ENCODE measurements at places on chromosomes 13 and 19.

GRCh38 chr13:40047322-40047771, 391.9 kb downstream of the COG6 start:
- DNase-seq, result no peak

GRCh38 chr13:113588394-113589111, 4.0 kb downstream of the TFDP1 start:
- DNase-seq, result no peak

DNA sequence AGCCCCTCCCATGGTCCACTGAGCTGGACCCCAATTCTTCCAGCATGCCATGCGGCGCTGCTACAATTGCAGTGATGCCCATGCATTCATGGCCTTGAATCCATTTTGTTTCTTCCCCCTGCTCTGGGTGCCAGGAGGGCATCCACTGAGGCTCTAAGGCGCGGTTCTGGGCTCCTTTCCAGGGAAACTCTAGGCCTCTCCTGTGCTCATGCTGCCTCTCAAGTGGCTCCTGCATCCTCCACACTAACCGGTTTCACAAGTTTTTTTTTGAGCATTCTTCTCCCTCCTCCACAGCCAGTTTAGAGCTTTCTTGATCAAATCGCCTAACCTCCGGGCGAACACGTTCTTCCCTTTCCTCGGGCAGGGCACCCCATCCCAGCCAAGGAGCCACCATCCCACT, 69.1 kb upstream of the FLT1 start:
- DNase-seq, result no peak

GRCh38 chr13:43879755-43880181, at the start of gene LACC1:
LACC1 (plus strand) TSS chr13:43879904; CDS start chr13:43880986, 1,082 bp downstream.
- DNase-seq, result peak; percentile 4

- DNase-seq, result no peak
Measured at GRCh38 chr19:4327252-4327876, 11.3 kb downstream of the STAP2 start.

DNA sequence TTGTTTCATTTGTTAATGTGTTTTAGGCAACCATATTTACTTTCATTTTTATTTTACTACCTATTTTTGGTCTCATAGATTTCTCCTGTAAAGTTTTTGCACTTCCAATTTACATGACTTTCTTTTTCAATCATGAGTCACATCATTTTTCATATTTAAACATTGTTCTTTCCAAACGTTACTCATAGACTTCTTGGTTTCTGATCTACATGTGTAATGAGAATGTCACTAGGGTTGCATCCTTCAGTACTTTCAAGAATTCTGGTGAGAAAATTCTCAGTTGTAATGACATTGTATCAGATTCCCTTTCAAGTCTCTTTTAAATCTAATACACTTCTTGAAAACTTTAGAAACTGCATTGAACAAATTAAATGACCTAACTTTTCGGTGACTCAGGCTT, 991.7 kb downstream of the EFNB2 start:
- DNase-seq, result no peak

- peak; percentile 68 for DNase-seq
Measured at GRCh38 chr19:40381321-40381720, 8.7 kb downstream of the HIPK4 start.

GRCh38 chr19:52172347-52172746, 926 bp upstream of the ZNF836 start:
- DNase-seq, result no peak

- DNase-seq, result no peak
Measured at GRCh38 chr19:14555918-14556661, 15.8 kb downstream of the NDUFB7 start.

- DNase-seq, result no peak
Measured at GRCh38 chr19:18502638-18503294, 19.1 kb downstream of the ELL start.

DNA sequence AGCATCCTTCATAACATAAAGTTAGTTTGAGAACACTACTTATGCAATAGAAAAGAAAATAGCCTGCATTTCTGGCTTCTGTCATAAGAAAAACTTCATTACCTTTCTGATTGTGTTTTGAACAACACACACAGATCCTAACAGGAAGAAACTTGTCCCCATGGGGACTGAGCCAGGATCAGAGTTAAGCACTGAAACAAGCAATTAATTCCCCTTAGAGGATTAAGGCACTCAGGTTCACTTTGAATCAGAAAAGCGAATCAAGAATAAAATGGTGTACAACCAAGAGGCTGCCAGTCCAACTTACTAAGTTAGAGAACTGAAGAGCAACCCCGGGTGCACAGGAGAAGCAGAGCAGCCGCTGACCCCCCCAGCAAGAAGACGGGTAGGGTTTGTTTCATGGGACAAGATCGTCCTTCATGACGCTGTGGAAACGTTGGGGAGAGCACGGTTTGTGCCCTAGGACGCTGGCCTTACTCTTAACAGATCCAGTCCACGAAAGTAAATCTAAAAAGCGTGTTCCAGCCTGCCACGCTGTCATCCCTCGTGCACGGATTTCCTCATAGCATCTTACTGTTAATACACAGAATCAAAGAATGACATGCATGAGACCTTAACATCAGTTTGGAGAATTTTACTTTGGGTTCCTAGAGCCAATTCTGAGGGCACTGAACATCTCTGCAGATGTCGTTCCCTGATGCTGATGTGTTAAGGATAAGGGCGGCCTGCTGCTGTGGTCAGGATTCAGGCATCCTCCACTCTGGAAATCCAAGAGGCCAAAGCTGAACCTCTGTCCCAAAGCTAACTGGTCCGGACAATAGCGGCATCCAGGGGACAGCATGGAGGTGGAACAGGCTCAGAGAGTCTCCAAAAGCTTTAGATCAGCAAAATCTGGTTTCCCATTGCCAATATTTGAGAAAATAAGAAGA, 46.4 kb downstream of the GGACT start:
- DNase-seq, result no peak

DNA sequence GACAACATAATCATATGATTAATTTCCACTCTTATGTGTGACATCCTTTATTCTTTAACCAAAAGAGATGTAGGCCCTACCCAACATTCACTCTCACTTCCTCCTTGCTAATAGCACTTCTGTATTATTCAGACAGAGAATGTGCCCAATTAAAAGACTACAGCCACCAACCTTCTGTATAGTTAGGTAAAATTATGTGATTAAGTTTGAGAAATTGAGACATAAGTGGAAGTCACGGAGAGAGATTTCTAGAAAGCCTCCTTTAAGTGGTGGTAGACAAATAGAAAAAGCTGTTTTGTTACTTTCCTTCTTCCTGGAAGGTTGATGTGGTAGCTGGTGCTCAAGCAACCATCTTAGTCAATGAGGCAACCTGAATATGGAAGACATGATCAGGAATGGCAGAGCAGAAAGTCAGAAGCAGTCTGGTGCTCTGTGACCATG, 14.8 kb downstream of the EPSTI1 start:
- DNase-seq, result no peak

DNA sequence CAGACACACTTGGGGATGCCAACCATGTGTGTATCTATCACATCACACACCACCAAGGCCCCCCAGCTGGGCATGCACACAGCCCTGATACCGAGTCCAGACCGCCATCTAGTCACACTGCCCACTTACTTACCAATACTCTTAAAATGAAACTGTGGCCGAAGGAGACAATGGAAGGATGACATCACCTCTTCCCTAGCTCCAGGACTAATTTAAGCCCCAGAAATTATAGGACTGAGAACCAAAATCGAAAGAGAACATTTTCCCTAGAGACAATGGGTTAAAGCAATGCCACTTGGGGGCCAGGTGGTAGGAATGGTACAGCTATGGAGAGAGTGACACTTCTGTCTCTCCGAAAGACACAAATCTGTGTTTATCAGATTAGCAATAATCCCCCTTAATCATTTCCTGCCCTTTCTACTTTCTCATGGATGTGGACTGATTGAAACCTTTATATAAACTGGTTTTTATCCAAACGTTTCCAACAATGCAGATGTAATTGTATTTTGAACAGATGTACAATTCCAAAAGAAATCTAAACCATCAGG, 663 bp upstream of the GGACT start:
- DNase-seq, result no peak

GRCh38 chr13:67184247-67184646, 45.9 kb downstream of the PCDH9 start:
- no peak for DNase-seq

- no peak for DNase-seq
Measured at GRCh38 chr19:18480006-18480691, 41.7 kb downstream of the ELL start.

GRCh38 chr19:42252365-42253244, 2.3 kb downstream of the ERF start:
- peak; percentile 52 for DNase-seq

- DNase-seq, result no peak
Measured at GRCh38 chr19:485077-485476, 11.2 kb upstream of the MADCAM1 start.

DNA sequence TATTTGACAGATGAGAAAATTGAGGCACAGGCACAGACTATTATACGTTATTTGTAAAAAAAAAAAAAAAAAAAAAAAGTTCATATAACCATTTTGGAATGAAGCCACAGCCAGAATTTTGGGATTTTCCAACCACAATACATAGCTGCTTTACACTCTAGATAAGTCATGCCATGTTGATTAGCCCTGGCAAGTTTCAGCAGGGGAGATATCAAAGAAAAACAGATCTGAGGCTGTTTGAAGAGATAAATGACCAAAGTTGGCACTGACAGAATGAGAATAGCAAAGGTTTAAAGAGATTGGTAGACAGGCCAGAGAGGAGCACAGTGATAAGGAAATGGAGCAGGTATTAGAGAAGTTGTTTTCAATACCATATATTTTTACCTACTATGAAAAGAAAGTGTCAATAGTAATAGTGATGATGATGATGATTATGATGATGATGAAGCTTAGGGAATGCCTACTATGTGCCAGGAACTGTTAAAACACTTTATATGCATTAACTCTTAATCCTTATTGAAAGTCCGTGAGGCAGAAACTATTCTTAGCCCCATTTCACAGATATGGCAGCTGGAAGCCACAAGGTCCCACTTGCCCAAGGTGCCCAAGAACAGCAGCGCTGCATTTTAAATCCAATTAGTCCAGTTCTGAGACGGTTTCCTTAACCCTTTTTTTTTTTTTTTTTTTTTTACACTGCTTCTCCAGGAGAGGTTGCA, 105.5 kb downstream of the MBNL2 start:
- DNase-seq, result no peak

DNA sequence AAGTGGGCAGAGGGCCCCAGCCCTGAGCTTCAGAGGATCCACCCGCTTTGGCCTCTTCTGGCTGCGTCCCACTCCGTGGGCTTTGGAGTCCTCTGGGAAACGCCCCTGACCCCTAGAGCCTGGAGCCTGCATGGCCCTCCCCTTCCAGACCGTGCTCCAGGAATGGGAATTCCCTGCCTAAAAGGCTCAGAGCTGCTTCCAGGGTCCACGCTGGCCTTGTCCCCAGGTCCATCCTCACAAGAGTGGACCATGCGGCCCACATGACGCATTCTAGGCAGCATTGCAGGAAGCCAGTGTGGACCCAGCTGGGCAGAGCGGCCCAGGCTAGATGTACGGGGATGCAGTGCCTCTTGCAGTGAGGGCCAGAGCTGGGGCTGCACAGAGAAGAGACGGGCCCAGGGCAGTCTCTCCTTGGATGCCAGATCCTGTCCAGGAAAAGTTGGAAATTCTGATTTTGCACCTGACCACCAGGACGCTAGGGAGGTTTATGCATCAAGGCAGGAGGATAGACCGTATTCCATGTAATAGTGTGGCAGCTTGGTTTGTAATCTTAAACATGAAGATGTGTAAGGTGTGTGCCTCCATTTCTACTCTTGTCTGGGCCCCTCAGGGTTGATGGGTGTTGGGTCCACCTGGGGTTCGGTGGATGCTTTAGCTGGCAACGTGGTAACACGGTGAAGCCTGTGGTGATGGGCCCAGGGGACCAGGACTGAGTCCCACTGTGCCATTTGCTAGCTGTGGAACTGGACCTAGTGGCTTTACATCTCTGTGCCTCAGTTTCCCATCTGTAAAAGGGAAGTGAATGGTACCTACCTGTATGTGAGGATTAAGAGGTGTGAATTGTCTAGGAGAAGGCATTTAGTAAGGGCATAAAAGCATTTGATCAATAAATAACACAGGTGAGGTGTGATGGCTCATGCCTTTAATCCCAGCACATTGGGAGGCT, 14.8 kb upstream of the FXYD3 start:
- peak; percentile 37 for DNase-seq

DNA sequence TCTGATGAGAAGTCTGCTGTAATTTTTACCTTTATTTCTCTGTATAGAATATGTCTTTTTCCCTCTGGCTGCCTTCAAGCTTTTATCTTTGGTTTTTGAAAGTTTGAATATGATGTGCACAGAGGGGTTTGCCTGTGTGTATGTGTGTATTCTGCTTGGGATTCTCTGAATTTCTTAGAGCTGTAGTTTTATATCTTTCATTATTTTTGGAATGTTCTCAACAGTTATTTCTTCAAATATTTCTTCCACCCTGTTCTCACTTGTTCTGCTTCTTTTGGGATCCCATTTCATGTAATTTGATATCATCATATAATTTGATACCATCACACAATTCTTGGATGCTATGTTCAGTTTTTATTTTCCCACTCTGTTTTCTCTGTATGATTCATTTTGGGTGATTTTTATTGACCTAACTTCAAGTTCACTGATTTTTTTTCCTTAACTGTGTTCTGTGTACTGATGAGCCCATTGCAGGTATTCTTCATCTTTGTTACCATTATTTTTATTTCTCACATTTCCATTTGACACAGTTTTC, 7.5 kb downstream of the COG3 start:
- DNase-seq, result no peak

DNA sequence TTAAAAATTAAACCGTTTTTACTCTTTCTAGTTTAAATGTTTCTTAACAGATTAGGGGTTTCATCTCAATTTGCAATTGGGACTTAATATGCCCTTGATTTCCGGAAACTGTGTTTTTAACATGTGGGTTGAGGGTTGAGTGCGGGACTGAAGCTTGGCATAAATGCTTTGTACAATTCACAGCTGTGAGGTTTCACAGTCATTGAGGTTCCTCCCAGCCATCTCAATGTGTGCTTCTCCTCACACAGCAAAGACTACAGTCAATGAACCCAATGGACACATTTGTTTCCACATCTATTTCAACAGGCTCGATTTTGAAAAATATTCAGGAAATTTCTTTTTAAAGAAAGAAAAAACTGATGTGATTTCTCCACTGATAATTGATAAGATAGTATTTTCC, 328.6 kb downstream of the TBC1D4 start:
- no peak for DNase-seq

- DNase-seq, result no peak
Measured at GRCh38 chr13:44649104-44649428, 72.9 kb upstream of the TSC22D1 start.

GRCh38 chr19:14985133-14985532, 5.5 kb upstream of the SLC1A6 start:
- DNase-seq, result no peak

- no peak for DNase-seq
Measured at GRCh38 chr13:67223024-67223423, 7.1 kb downstream of the PCDH9 start.

- no peak for DNase-seq
Measured at GRCh38 chr19:35166100-35167063, 11.8 kb downstream of the FXYD5 start.

GRCh38 chr19:12494260-12494860, 9.7 kb upstream of the ZNF709 start:
- DNase-seq, result no peak

GRCh38 chr13:80126389-80127068, 214.4 kb downstream of the SPRY2 start:
- DNase-seq, result no peak

Measured in A549 (cell line).